ENCODE measurements at places on chromosomes 5 and 9.

GRCh38 chr5:126915496-126915895, 114.9 kb downstream of the MARCHF3 start:
- no peak for DNase-seq

DNA sequence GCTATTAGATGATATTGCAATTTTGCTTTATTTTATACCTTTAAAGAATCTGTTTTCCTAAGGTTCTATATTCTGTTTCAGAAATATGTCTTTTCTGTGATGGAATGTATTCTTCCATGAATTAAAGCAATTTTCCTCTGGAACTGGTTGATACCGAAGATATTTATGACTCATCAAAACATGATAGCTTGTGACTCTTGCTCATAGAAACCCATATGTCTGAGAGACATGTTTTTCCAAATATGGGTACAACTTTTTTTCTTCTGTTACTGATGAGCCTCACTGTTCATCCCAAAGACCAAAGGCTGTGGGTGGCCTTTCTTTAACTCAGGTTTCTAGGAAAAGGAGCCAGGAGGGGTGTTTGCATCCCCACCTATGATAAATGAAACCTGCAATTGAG, 126.1 kb upstream of the PAPPA start:
- DNase-seq = no peak

- no peak for DNase-seq
These were observed 15.0 kb downstream of the ANKRD33B start for GRCh38 chr5:10578869-10579268.

GRCh38 chr9:79193001-79193400, 378.8 kb upstream of the TLE4 start:
- no peak for DNase-seq

DNA sequence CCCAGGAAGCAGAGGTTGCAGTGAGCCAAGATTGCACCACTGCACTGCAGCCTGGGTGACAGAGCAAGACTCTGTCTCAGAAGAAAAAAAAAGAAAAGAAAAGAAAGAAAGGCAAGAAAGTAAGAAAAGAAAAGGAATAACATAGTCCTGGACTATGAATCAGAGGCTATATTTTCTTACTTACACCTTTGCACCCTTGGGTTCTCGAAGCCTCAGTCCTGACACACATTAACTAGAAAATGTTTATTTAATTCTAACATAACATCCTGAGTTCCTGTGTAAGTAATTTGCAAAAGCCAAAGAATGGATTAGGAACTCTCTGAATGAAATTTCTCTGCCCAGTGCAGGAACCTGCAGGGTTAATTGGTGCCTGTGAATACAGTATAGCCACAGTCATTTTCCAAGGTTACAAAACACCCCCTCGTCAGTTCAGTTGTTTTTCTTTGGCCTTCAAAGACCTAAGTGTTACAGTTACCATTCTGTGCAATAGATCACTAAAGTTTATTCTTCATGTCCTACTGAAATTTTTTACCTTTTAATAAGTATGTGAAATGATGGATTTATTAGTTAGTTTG, 147.6 kb downstream of the SV2C start:
- no peak for DNase-seq

GRCh38 chr9:79353856-79354520, 217.8 kb upstream of the TLE4 start:
- DNase-seq = no peak

DNA sequence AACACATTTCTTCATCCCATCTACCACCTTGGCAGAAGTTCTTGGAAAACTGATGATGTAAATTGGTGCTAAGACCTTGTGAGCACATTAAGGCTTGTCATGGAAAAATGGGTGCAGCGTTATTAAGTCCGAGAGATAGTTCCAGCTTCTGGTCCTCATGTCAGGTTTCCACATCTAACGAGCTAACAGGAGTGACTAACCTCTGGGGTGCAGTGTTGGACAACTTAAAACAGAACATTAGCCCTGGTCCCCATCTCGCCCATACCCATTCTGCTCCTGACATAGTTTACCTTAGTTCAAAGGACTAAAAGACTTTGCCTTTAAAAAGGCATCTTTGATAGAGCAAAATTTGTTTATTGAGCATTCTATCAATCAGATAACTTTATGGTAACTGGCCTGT, 128.0 kb downstream of the SLC1A3 start:
- no peak for DNase-seq

DNA sequence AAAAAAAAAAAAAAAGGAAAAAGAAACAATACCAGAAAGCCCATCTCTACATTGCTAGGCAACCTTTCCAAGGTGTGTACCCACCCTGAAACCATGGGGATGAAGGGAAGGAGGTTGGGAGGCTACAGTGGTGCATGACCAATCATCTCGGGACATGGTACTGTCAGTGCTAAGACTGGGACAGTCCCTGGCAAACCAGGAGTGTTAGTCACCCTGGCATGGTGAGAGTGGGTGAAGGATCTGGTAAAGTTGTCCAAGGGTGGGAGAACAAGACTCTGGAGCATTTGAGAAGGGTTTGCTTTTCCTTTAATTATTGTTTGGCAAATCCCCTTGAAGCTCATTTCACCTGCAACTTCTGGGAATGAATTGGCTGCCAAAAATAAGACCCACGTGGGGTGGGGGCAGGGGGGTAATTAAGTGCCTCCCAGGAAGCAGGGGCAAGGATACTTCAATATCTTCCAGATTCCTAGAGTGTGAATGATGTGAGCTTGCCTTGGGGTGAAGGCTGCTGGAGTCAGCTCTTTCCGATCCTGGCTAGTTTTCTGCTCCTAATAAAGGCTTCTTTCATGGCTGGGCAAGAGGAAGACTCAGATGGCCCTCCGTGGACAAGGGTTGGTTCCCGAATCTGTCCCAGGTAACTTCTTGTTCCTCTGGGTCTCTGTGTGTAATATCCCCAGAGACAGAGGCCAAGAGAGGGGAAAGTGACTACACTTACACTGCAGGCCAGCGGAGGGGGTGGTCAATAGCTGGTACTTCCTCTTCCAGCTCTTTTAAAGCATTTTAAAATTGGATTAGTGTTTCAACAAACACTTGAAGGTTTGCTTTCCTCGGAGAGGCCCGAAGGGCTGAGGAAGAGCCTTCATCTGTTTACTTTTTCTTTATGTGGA, 61.6 kb upstream of the SPRY4 start:
- DNase-seq = no peak

DNA sequence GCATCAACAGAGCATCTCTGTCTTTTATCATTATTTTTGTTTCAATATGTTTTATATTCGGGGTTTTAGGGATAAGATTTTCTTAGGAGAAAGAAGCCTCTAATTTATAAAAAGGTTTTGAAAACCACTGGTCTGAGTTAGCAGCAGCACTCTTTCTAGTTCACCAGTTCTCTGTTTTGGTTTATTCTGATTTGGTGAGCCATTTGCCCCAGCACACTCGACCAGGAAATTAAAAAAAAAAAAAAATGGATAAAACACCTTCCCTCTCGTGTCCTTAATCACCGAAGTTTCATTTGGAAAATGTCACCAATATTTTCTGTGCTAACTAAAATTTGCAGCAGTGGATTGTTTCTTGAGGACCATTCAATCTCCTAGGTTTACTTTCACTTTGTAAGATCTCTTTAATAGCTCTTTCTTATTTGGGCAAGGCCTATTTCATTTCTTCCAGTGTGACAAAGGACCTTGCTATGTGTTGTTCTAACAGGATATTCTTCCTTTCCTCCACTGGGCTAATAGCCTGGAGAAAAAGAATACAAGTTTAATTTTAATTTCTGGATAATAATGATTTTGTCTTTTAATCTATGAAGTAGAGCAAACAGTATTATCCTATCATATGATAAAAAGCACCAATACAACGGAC, 57.8 kb upstream of the ANXA1 start:
- DNase-seq = no peak

DNA sequence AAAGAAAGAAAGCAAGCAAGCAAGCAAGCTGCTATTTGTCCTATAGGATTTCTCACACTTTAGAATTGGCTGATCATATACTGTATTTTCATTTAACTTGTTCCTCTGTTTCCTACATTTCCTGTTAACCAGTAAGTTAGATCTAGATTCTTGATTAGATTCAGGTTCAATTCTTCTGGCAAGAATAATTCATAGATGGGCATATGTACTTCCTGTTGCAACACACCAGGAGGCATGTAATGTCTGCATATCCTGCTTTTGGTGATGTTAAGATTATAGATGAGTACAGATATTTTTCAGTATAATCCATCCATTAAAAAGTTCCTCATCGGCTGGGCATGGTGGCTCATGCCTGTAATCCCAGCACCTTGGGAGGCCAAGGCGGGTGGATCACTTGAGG, 10.8 kb upstream of the KIF27 start:
- DNase-seq = no peak

- DNase-seq = no peak
These were observed 611 bp downstream of the PCDHA3 start for GRCh38 chr5:140801494-140801841.

DNA sequence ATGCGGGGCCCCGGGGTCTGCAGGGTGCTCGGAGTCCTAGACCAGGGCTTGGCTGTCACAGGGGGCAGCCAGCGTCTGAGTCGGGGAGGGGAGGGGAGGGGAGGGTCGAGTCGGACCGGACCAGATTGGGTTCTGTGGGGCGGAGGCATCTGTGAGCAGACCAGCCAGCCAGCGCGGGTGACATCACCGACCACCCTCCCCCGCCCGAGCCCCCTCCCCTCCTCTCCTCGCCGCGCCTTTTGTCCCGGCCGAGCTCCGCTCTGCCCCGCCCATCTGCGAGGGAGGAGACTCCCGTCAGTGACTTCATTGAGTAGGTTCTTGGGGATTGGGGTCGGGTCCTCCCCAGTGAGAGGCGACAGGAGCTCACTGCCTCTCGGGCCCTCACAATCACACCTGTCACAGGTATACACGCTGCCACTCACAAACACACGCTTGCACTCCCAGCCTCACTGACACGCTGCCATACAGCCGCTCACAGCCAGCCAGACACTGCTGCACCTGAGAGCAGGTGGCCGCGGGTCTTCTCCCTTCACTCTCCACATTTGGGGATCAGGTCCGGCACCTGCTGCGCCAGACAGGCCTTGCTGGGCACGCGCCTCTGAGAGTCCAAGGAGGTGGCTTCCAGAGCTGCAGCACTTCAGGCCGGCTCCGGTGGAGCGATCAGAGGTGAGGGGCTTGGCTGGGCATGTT, 546 bp downstream of the DNAJB5 start:
- DNase-seq = no peak

DNA sequence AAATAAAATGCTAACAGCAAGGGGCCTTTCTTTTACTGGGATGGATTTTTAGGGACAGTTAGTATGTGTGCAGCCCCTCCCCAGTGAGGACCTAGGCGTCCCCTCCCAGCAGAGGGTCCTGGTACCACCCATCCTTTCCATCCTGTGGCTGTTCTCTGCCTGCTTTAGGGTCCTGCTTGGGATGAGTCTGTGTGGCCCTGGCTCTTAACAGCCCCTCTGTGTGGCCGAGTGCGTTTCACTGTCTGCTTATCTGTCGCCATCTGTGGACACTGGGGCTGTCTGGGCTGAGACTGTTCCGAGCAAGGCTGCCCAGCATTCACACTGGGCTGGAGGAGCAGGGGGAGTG, 17.0 kb downstream of the WNK2 start:
- no peak for DNase-seq

DNA sequence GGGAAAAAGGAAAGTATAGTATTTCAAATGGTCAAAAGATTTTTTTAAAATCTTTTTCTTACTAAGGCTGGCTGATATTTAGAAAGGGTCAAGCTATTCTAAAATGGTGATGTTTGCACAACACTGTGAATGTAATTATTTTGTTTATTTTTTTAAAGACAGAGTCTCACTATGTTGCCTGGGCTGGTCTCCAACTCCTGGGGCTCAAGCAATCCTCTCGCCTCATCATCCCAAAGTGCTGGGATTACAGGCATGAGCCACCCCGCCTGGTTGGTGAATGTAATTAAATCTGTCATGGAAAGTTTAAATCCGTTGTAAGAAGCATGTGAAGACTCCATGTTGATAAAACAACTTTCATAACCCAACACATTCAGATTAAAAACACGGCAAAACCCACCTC, 2.6 kb downstream of the UBTD2 start:
- no peak for DNase-seq

GRCh38 chr5:39209924-39210323, 9.4 kb downstream of the FYB1 start:
- peak; percentile 47 for DNase-seq

DNA sequence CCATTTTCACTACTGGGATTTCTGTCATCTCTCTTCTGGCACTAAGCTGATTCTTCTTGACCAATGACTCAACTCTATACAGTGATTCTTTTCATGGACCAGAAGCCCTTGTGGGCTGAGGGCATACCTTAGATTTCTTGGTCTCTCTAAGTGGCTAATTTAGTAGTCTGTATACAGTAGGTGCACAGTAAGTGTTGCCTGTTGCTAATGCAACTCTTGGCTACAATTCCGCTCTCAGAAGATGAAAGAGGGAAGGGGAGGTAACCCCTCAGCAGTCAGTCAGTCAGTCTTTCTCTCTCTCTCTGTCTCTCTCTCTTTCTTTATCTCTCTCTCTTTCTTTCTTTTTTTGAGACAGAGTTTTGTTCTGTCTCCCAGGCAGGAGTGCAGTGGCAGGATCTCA, 115.1 kb upstream of the PANK3 start:
- no peak for DNase-seq

DNA sequence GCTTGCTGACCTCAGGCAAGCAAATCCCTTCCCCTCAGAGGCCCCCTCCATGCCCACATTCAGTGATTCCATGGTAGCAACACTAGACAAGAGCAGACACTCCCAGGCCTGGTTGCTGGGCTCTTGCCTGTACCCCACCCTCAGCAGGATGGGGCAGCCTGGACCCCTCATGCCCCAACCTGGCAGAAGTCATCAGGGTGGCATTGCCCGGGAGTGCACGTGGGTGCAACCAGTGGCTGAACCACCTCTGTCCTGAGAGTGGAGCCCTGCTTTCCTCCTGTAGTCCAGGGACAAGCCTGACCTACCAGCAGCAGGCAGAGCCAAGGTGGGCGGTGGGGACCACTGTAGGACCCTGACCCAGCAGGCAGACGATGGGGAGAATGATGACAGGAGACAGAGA, 65.8 kb upstream of the TBC1D2 start:
- no peak for DNase-seq

GRCh38 chr9:15785584-15785983, 232.7 kb downstream of the CCDC171 start:
- no peak for DNase-seq

GRCh38 chr9:72203205-72203803, 54.1 kb downstream of the GDA start:
- peak; percentile 16 for DNase-seq

GRCh38 chr9:133402689-133403088, 15.1 kb downstream of the REXO4 start:
- no peak for DNase-seq

GRCh38 chr5:43533646-43534045, 18.7 kb upstream of the C5orf34 start:
- DNase-seq = no peak

DNA sequence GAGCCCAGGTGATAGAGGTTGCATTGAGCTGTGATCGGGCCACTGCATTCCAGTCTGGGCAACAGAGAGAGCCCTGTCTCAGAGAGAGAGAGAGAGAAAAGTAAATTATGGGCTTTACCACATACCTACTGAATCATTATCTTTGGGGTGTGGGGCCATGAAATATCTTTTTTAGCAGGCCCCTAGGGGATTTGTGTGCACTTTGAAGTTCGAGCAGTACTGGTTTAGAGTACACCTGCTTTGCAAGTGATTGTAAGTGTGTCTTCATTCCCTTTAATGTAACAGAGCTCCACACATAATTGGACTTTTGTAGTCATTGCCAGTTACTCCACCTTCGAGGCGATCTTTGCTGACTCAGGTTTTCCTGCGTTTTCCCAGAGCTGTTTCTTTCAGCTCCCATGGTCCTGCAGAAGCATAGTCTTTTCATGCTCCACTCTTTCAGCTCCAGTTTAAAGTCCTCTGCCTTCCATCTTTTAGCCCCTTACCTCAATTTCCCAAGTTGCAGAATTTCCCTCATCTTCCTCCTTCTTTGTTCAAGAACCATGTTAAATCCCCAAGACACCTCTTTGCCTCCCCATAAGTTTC, 24.0 kb upstream of the FRMPD1 start:
- no peak for DNase-seq

All from T-helper 2 cell (primary cell).